ENCODE measurements at places on chromosomes 5 and 9.
A peak's percentile ranks its signal among the peaks of the same experiment; 100 is the strongest.

GRCh38 chr9:5510989-5511388 is 658 bp downstream of the PDCD1LG2 start:
- DNase-seq = no peak

DNA sequence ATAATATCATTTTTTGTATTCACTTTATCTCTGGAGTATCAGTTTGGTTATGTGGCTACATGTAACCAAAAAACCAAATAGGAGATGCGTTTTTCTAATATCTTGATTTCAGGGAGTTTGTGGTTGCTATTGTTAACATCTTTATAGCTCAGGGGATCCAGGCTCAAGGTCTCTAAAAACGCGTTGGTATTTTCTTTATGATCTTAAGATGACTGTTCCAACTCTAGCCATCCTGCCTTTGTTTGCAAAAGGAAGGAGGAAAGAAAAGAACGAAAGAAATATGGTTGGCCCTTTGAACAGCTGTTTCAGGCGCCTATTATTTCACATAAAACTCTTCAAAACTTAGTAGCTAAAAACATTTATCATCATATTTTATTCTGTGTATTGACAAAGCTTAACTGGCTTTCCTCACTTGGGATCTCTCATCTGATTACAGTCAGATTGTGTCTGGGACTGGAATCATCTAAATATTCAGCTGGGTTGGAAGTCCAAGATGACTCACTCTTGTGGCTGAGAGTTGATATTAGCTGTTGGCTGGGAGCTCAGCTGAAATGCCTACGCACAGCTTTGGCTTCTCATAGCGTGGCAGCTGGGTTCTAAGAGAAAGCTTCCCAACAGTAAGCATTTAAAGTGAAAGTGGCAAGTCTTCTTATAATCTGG is 60.1 kb downstream of the FAM174A start:
- DNase-seq = no peak

GRCh38 chr9:120713257-120714087 is 798 bp downstream of the MEGF9 start:
- no peak for DNase-seq

DNA sequence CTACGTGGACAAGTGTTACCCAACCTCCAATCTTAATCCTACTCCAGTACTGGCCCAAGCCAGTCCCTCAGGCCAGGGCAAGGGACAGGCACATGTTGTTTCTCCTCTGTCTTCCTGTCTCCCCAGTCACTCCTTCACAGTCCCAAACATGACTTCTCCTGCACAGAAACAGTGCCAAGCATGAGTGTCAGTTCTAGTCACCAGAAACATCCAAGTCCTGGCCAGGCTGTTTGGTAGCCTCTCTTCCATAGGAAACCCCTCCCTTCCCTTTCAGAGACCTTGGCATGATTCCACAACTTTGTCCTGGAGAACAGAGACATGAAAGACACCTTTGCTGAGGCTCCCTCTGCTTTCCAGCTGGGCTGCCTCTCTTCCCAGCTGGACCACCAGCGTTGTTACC is 56.2 kb upstream of the SLC2A8 start:
- no peak for DNase-seq

DNA sequence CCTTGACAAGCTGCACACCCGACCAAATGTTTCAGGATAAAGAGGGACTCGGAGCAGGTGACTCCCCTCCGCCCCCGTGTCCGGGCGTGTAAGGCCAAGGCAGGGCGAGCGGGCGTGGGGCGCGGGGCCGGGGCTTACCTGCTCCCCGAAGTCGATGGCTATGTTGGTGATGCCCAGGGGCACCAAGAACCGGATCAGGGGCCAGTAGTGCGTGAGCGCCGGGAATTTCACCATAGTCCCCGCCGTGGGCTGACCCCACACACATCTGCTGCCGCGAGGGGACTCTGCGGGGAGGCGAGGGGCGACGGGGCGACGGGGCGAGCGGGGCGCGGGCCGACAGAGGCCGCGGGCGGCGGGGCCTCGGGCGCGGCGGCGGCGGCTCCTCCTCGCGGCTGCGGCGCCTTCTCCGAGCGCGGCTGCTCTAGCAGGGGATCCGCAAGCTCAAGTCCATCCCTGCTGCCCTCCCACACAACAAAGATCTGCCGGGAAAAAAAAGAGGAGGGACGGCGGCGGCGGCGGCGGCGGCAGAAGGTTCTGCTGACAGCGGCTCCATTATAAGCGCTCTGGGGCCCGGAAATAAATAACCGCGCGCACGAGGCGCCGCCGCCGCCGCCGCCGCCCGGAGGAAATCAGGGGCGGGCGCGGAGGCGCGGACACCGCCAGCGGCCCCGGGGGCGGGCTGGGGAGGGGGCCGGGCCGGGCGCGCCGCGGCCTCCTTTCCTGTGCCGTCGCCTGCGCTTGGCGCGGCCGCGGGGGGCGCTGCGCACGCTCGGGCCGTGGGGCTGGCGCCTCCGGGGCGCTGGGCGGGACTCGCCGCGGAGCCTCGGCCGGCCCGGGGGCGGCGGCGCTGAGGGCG is at the start of gene ANKH:
Gene ANKH (minus strand): TSS at position 565 of the 856 bp plus-strand sequence. CDS start 331 bp downstream, at position 234.
- DNase-seq = peak; percentile 78

DNA sequence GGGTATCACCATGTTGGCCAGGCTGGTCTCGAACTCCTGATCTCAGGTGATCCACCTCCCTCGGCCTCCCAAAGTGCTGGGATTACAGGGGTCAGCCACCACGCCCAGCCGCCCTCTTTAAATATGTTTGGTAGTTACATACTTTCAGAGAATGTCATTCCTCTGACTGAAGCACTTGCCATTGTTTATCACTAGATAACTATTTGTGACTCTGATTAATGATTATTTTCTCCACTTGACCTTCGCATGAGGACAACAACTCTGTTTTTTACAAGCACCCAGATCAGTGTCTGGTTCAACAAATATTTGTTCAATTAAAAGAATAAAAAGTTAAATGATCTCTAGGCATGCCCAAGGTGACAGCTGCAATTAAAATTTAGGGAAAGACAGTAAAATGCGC is 56.2 kb downstream of the CLINT1 start:
- DNase-seq = no peak

- DNase-seq = no peak
Observed at GRCh38 chr9:1469996-1470395, 419.8 kb downstream of the DMRT2 start.

- DNase-seq = no peak
Observed at GRCh38 chr9:76772686-76773445, 8.6 kb downstream of the PCA3 start.

GRCh38 chr5:154849791-154850201 is 607 bp downstream of the FAXDC2 start:
- DNase-seq = no peak

- no peak for DNase-seq
Observed at GRCh38 chr9:75239176-75239575, 150.9 kb downstream of the OSTF1 start.

DNA sequence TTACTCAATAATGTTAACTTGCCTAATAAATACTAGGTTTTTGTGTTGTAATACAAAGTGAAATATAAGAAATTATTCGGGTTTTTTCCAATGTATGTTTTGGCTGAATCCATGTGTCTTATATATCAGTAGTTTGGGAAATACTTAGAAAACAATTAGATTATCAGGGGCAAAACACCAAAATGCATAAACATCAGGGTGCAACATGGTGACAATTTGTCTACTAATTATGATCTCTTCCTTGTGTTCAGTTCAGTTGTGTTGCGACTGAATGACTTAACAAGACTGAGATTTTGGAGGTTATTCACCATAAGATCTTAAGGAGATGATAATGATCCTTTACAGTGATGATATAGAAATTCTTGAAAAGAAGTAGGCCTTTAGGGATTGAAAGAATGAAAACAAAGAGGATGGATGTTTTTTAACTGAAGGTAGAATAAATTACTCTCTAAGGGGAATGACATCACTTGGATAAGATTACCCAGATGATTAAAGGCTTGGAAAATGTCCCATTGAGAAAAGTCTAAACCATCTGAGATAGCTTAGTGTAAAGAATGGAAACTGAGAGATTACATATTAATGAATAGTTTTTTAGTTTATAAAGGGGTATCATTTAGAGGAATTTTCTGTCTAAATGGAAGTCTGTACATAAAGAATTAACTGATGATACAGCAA is 415.8 kb downstream of the SPATA31D1 start:
- DNase-seq = no peak

GRCh38 chr9:131693651-131694597 is 46.0 kb downstream of the RAPGEF1 start:
- no peak for DNase-seq

DNA sequence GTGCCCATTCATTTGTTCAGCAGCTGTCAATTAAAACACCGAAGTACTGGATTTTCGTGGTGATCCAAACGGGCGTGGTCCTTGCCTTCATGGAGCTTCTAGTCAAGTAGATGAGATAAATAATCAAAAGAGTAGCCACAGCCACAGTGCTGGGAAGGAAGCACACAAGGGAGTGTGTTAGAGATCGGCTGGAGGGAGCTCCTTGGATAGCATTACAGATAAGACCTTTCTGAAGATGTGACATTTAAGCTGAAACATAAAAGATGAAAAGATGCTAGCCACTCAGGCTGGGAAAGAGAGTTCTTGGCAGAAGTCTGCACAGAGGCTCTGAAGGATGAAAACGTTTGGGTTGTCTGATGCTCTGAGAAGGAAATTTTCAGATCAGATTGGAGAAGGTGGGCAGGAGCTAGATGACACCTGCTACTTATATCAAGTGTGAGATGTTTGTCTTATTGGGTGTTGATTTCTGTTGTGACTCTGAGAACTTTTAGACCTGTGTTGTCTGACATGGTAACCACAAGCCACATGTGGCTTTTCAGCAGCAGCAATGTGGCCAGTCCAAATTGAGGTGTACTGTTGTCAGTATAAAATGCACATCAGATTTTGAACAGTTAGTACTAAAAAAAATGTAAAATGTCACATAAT is 123.9 kb downstream of the TLE4 start:
- no peak for DNase-seq

DNA sequence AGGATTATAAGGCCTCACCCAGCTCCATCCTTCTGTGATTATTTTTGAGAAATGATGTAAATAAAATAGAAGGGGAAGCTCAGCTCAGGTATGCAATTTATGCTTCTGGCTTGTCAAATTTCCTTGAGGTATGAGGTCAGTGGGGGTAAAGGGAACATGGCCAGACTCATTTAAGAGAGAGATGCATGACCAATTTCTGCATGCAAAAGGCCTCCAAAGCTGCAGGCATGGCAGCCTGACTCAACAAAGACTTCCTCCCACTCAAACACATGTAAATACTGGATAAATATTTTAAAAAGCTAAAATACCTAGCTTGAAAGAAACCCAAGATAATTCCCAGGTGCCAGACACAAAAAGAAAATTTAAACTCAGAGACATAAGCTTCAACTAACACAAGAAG is 101.4 kb upstream of the SLC1A3 start:
- DNase-seq = no peak

DNA sequence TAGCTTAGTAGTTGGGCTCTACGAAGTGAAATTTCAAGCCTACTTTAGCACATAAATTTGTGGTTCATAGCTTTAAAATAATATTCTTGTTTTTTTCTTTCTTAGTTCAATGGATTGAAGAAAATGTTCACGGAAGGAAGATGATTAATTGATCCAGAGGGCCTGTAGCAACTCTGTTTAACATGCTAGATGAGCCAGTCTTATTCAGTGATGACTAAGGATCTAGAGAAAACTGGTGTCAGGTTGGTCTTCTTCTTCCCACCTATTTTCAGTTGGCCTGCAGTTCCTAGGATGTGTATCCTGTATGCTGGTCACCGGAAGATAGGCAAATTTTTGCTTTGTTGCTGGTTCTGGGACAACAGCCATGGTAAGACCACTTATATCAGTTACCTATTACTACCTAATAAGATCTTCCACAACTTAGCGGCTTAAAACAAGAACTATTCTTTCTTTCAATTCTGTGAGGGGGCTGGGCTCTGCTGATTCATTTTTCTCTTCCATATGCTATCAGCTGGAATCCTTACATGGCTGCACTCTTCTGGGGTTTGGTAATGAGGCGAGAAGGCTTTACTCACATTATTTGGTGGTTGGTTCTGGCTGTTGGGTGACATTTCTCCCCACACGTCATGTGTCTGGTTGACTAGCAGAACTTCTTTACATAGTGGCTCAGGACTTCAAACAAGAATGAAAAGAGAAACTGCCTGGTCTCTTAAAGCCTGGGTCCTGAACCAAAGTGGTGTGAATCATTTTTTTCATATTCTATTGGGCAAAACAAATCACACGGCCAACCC is 182.7 kb upstream of the ACTBL2 start:
- DNase-seq = no peak

- no peak for DNase-seq
Observed at GRCh38 chr9:37283730-37284325, 138.7 kb upstream of the GRHPR start.

- no peak for DNase-seq
Observed at GRCh38 chr9:13580760-13581159, 301.3 kb upstream of the MPDZ start.

DNA sequence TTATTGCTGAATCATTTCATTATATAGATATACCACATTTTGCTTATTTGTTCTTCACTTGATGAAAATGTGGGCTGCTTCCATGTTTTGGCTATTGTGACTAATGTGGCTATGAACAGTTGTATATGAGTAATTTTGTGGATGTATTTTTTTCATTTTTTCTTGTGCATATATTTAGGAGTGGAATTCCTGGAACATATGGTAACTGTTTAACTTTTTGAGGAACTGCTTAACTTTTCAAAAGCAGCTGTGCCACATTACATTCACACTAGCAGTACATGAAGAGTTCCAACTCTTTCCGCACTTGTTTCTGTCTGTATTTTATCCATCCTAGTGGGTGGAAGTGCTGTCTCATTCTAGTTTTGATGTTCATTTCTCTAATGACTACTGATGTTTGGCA is 67.8 kb downstream of the JAK2 start:
- no peak for DNase-seq

- no peak for DNase-seq
Observed at GRCh38 chr5:126351153-126351552, 72.1 kb upstream of the GRAMD2B start.

DNA sequence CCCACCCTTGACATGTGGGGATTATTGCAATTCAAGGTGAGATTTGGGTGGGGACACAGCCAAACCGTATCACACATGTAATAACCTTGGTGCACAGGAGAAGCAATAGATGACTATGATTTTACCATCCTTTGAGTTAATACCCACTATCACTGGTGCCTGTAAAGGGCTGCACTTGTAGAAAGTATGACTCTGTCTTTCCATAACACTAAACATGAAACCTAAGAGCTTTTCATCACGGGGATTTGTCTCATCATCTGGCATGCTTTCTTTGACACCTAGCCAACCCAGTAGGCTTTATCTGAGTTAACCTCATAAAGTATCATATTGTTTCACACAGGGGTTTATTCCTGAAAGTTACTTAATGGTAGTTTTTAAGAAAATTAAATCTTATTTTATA is 188.9 kb upstream of the TNC start:
- no peak for DNase-seq

DNA sequence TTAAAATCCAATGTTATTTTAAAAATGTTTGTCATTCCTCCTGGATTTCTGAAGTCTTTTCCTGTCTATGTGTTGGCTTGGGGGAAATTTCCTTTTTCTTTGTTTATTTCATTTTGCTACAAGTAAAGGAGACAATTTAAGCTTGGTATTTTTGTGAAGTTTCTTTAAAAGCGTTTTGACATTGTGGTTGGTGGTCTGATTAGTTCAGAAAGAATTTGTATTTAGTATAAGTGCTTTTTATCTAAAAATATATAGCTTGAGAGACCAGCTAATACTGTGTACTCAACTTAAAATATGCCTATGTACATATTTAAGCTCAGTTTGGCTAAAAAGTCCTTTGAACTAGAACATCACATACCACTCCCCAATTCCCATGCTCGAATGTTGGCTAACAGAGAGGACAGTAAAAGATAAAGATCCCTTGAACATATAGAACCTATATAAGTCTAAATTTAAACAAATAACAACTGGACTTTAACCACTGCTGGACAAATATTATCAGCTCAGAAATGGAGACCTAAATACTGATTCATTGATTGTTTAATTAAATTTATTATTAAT is 237.6 kb downstream of the TLE4 start:
- DNase-seq = no peak
